ENCODE measurements at places on chromosomes 12 and 14. TPM values are rescaled to one million over a fixed set of nuclear protein-coding genes. Genes with fewer than 3 reads are reported as not detected.

GRCh38 chr14:77098529-77099353, 683 bp downstream of the CIPC start:
- H3K36me3 ChIP-seq = no peaks in the 10 kb centered on the region
- peak overlapping the region; percentile 80 for H3K4me3 ChIP-seq
- H3K4me1 ChIP-seq = peaks cover 67% of the 10 kb centered on the region
- peak overlapping the region; percentile 97 for H3K27ac ChIP-seq
- DNase-seq = peak; percentile 73

DNA sequence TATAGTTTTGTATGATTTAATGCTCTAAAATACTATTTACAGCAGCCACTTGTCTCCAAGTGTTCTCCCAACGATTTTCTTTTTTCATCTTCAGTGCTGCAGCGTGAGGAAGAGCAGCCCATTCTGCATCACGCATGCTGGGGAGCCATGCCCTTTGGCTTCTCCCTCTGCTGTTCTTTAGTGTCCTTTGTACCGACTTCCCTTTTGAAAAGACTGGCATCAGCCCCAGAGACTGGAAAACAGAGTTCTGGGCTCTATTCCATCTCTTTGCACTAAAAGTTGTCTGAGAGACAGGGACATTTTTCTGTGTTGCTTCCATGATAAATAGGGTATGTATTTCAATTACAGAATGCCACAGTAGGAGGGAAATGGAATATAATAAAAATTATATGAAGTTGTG, 105.1 kb downstream of the RERG start:
- no peak overlapping the region for H3K4me3 ChIP-seq
- no peak overlapping the region for H3K27ac ChIP-seq
- no peaks in the 10 kb centered on the region for H3K36me3 ChIP-seq
- no peak for DNase-seq

GRCh38 chr12:48070033-48070432, 35.8 kb downstream of the SENP1 start:
- no peak overlapping the region for H3K27ac ChIP-seq
- no peak for DNase-seq
- no peak overlapping the region for H3K4me3 ChIP-seq
- no peaks in the 10 kb centered on the region for H3K27me3 ChIP-seq
- H3K36me3 ChIP-seq = peaks cover 53% of the 10 kb centered on the region

GRCh38 chr14:89011355-89012281, 187.2 kb downstream of the TTC8 start:
- H3K27ac ChIP-seq = no peak overlapping the region
- DNase-seq = no peak
- H3K4me3 ChIP-seq = no peak overlapping the region
- H3K36me3 ChIP-seq = no peaks in the 10 kb centered on the region
- H3K4me1 ChIP-seq = no peaks in the 10 kb centered on the region

DNA sequence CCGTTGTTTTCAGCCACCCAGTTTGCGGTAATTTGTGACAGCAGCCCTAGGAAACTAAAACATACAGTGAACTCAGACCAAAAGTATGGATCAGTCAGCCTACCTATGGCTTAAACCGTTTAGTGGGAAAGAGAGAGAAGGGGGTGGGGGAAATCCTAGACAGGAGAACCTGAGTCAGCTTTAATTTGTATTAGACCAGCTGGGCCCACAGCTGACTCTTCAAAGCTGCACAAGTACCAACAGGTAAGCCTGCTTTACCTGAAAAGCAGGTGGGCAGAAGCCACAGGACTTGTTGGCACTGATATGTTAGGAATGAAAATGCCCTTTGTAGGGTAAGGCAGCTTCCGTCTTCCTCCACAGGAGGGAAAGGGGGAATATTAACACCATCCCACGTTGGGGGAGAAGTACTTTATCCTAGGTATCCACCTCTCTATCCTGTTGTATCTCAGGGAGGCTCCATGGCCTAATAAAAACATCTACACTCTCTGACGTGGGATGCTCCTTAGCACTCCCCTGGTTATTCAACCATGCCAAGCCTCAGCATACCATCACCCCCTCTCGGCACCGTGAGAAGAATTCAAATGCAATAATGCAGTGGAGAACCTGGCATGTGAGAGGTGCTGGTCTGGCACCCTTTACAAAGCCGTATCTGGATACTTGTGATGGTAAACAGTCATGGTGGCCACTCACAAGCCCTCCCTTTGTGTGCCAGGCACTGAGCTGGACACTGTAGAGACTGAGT, 70.3 kb downstream of the STON2 start:
- H3K4me3 ChIP-seq = no peak overlapping the region
- H3K4me1 ChIP-seq = no peaks in the 10 kb centered on the region
- H3K36me3 ChIP-seq = no peaks in the 10 kb centered on the region
- DNase-seq = no peak

- H3K4me3 ChIP-seq = no peak overlapping the region
- no peak for DNase-seq
- no peaks in the 10 kb centered on the region for H3K27me3 ChIP-seq
- no peaks in the 10 kb centered on the region for H3K4me1 ChIP-seq
- no peaks in the 10 kb centered on the region for H3K36me3 ChIP-seq
These were observed 132.7 kb upstream of the USP15 start for GRCh38 chr12:62127516-62127915.

- no peaks in the 10 kb centered on the region for H3K27me3 ChIP-seq
- DNase-seq = no peak
These were observed 153.4 kb upstream of the PELI2 start for GRCh38 chr14:55964821-55965220.

GRCh38 chr12:47907851-47908454, 3.2 kb upstream of the VDR start:
- DNase-seq = no peak
- H3K4me3 ChIP-seq = no peak overlapping the region
- no peak overlapping the region for H3K27ac ChIP-seq
- H3K36me3 ChIP-seq = no peaks in the 10 kb centered on the region
- peaks cover 24% of the 10 kb centered on the region for H3K4me1 ChIP-seq

DNA sequence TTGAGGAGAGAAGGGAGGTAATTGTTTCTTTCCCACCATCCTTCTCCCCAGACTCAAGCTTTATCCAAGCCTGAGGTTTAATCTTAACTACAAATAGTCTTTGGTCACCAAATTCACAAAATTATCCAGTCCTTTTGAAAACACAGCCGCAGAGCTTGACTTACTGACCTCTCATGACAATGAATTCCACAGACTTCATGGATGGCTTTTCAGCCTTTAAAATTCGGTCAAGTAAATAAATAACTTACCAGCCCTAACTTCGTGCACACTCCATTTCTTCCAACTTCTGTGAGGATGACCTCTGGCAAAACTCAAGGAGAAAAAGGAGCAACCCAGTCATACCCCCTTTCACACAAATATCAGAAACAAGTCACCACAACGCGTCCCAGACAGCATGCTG, 137.0 kb upstream of the CDKN3 start:
- DNase-seq = no peak
- no peaks in the 10 kb centered on the region for H3K4me1 ChIP-seq
- H3K27me3 ChIP-seq = no peaks in the 10 kb centered on the region
- H3K36me3 ChIP-seq = no peaks in the 10 kb centered on the region
- no peak overlapping the region for H3K27ac ChIP-seq

Gene CYP27B1
- total RNA-seq = 0.33 TPM

Gene CFAP54
- not detected for total RNA-seq
